Activated CD8-positive, alpha-beta T cell treated with anti-CD3 and anti-CD28 coated beads, Interleukin-2, amount 10 ng/mL, durations not matched to agents 7 days and 5 days (primary cell): ENCODE measurements at places on chromosomes 16 and 17. TPM values are rescaled to one million over a fixed set of nuclear protein-coding genes. Genes with fewer than 3 reads are reported as not detected.
A peak's percentile ranks its signal among the peaks of the same experiment; 100 is the strongest.

- H3K27ac ChIP-seq, result no peak overlapping the region
- no peak for DNase-seq
- no peaks in the 10 kb centered on the region for H3K27me3 ChIP-seq
- H3K36me3 ChIP-seq, result no peaks in the 10 kb centered on the region
- no peak overlapping the region for H3K4me3 ChIP-seq
Observed at GRCh38 chr16:55443434-55444346, 35.3 kb upstream of the MMP2 start.

The ABAT gene
- 2.9 TPM for total RNA-seq

The SUPT6H gene
- total RNA-seq, result 72.8 TPM

GRCh38 chr16:87198328-87198832 is 118.8 kb downstream of the C16orf95 start:
- H3K36me3 ChIP-seq, result no peaks in the 10 kb centered on the region
- no peak for DNase-seq
- peaks cover 2% of the 10 kb centered on the region for H3K4me1 ChIP-seq
- no peaks in the 10 kb centered on the region for H3K27me3 ChIP-seq
- no peak overlapping the region for H3K27ac ChIP-seq
- no peak overlapping the region for H3K4me3 ChIP-seq

DNA sequence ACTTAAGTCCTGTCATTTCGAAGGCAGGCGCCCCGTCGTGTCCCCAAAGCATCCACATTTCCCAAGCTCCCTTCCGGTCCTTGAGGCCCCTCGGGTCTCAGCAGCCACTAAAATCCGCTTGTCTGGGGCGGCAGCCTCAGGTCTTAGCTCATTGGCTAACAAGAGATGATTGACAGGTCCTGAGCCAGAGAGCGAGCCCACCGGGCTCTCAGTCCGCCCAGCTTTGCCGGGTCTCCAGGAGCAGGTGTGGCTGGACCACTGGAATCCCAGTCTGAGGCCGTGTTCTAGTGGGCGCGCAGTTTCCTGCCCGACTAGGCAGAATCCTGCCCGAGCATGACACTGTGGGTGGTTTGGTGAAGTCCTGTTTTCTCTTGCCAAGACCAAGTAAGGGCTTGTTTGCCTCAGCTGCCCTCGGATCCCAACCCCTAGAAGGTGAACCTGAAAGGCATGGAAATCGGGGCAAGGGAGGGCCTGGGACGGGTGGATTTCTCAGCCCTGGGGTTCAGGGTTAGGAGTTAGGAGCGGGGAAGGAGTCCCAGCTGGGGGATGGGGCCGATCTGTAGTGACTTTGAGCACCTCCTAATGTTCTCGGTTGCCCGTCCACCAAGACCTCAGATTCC is 42.8 kb downstream of the MRC2 start:
- H3K27me3 ChIP-seq, result no peaks in the 10 kb centered on the region
- H3K36me3 ChIP-seq, result no peaks in the 10 kb centered on the region
- H3K4me1 ChIP-seq, result peaks cover 5% of the 10 kb centered on the region

The OTOP3 gene
- not detected for total RNA-seq

DNA sequence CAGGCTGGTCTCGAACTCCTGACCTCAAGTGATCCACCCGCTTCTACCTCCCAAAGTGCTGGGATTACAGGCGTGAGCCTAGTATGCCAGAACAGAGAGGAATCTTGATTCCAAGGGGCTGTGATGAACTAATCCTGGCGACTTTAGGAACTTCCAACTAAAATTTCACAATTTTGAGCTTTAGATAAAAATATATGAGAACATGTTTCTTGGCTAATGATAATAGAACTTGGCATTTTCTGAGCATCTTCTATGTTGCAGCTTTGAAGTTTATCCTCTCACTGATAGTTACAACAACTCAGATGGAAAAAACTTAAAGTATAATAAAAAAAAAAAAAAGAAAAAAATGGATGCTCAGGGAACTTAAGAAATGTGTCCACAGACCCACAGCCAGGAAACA is 69.8 kb upstream of the WSCD1 start:
- H3K4me1 ChIP-seq, result no peaks in the 10 kb centered on the region
- H3K27ac ChIP-seq, result no peak overlapping the region
- H3K4me3 ChIP-seq, result no peak overlapping the region

The MT4 gene
- not detected for total RNA-seq

- H3K4me1 ChIP-seq, result no peaks in the 10 kb centered on the region
- no peak overlapping the region for H3K4me3 ChIP-seq
- DNase-seq, result no peak
- no peak overlapping the region for H3K27ac ChIP-seq
- H3K27me3 ChIP-seq, result no peaks in the 10 kb centered on the region
Observed at GRCh38 chr17:12386225-12386624, 279.5 kb upstream of the MYOCD start.

The DEXI gene
- 31.9 TPM for total RNA-seq

DNA sequence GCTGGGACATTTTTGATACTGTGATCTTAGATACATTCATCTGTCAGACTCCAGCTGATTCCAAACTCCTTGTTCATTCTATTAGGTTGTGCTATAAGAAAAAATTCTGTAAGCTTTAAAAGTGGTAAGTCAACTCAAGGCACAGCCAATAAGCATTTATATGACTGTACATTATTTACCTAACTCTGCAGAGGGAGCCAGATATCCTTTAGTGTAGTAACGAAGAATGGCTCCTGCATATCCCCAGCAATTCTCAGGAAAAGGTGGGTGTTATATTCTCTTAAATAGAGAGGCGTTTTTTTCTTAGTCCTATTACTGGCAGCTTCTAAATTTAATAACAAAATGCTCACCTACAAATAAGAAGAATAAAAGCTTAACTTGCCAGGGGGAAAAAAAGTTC is 374.3 kb upstream of the GOT2 start:
- H3K4me3 ChIP-seq, result no peak overlapping the region
- no peaks in the 10 kb centered on the region for H3K36me3 ChIP-seq
- no peaks in the 10 kb centered on the region for H3K4me1 ChIP-seq

DNA sequence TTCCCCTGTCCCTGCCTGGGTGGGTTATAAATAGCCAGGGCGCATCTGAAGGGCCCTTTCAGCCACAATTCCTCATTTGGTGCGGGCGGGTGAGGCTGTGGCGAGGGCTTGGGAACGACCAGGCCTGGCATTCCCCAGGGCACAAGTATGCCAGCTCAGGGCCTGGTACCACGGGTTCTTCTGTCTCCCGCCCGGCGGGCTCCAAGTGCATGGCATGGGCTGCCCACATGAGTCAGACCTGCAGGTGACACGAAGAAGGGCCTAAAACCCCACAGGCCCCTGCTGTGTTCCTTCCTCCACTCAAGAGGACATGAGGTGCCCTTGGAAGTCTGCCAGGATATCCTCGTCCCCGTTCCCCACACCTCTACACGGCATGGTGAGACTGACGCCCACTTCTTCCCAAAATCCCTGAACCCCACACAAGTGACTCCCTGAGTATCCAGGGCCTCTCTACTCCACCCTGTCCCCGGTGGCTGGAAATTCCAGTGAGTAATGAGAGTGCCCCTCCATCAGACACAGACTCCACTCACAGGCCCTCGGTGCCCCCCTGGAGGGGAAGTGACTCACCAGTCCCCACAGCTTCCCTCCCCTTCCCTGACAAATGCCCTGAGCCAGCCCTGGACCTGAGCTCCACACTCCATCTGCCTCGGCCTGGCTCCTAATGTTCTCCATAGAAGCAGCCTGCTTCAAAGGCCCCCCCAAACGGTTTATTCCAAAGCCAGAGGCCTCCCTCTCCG is 68.8 kb downstream of the ABR start:
- no peaks in the 10 kb centered on the region for H3K27me3 ChIP-seq
- peaks cover 11% of the 10 kb centered on the region for H3K36me3 ChIP-seq
- peak overlapping the region; percentile 38 for H3K4me3 ChIP-seq
- peak overlapping the region; percentile 64 for H3K27ac ChIP-seq
- no peak for DNase-seq
- H3K4me1 ChIP-seq, result peaks cover 64% of the 10 kb centered on the region

DNA sequence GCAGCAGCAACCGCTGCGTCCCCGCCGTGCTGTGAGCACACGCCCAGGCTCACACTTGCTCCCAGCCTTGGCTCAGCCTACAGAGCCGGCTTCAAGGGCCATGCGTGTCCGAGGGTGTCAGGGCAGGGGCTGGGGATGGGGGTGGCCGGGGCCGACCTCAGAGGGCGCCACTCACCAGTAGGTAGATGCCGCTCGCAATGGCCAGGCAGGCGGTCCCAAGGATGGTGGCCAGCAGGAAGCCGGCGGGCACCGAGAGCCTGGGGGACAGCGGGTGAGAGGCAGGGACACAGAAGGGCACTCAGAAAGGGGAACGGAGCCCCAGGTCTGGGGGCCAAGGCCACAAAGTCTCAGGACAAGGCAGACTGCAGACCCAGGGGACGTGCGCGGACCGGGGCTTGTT is 4.9 kb downstream of the CYBA start:
- no peaks in the 10 kb centered on the region for H3K27me3 ChIP-seq
- peaks cover 14% of the 10 kb centered on the region for H3K4me1 ChIP-seq
- peaks cover 30% of the 10 kb centered on the region for H3K36me3 ChIP-seq
- no peak overlapping the region for H3K27ac ChIP-seq
- DNase-seq, result no peak
- H3K4me3 ChIP-seq, result no peak overlapping the region

GRCh38 chr16:81748476-81749198 is 30.5 kb upstream of the PLCG2 start:
- H3K4me3 ChIP-seq, result no peak overlapping the region
- no peak overlapping the region for H3K27ac ChIP-seq
- peaks cover 4% of the 10 kb centered on the region for H3K27me3 ChIP-seq
- no peak for DNase-seq
- H3K4me1 ChIP-seq, result peaks cover 44% of the 10 kb centered on the region

The HASPIN gene
- 28.1 TPM for total RNA-seq

GRCh38 chr17:66399441-66399840 is 97.0 kb downstream of the PRKCA start:
- no peaks in the 10 kb centered on the region for H3K27me3 ChIP-seq
- peak overlapping the region; percentile 69 for H3K4me3 ChIP-seq
- peak overlapping the region; percentile 97 for H3K27ac ChIP-seq

The CNGB1 gene
- total RNA-seq, result not detected

GRCh38 chr16:84537491-84538151 is 33.2 kb upstream of the MEAK7 start:
- no peak overlapping the region for H3K4me3 ChIP-seq
- DNase-seq, result no peak
- peaks cover 53% of the 10 kb centered on the region for H3K36me3 ChIP-seq
- no peak overlapping the region for H3K27ac ChIP-seq
- peaks cover 36% of the 10 kb centered on the region for H3K4me1 ChIP-seq
